ENCODE measurements at places on chromosomes 5 and 9. TPM values are rescaled to one million over a fixed set of nuclear protein-coding genes. Genes with fewer than 3 reads are reported as not detected.

DNA sequence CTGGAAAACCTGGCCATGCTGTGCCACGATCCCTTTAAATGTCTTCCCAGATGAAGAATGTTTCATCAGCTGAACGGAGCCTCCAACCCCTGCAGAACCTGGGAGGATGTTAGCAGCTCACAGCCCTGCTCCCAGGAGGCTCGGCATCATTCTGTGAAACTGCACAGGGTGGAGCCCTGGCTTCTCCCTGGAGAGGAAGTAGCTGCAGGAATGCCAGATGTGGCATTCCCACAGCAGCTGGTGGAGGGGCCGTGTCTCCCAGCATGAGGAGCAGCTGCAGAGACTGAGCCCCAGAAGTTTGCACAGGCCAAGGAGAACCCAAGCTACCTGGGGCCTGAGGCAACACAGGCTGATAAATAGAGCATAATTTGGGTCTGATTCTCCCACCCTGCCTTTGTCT lies 165.8 kb upstream of the MAP3K1 start:
- DNase-seq: peak; percentile 31

DNA sequence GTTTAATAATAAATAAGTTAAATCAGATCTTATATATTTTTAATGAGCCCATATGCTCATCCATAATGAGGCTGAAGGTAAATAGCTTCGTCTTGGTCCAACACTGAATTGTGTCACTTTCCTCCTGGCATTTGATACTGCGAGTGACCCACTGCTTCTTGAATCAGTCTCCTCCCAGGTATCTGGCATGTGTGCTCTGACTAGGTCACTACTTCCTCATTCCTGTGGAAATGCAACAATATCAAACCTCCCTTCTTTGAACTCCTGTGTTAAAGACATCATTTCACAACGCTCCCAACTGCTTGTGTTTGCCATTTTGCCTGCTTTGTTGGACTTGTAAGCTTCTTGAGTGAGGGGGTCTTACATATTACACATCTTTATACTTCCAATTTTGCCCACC lies 157.7 kb downstream of the SLC24A2 start:
- no peak for DNase-seq

DNA sequence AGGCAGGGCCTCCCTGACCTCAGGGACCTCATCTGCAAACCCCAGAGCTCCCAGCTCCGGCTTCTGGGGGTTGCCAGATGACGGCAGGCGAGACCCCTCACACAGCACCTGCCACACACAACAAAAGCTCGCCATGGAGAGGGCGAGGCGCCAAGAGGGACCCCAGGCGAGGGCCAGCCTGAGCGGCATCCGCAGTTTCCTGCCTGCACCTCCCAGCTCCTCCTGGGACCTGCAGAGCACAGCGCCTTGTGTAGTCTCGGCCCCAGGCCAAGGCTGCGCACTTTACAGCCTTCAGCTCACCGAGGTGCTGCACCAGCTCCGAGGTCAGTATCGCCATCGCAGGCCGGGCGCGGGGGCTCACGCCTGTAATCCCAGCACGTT lies 82.4 kb upstream of the ADAMTS2 start:
- peak; percentile 4 for DNase-seq

Gene GABRG2
- total RNA-seq: not detected

All from left ventricle myocardium inferior (tissue), 1 donor.